ENCODE measurements at places on chromosomes 5 and 9.

DNA sequence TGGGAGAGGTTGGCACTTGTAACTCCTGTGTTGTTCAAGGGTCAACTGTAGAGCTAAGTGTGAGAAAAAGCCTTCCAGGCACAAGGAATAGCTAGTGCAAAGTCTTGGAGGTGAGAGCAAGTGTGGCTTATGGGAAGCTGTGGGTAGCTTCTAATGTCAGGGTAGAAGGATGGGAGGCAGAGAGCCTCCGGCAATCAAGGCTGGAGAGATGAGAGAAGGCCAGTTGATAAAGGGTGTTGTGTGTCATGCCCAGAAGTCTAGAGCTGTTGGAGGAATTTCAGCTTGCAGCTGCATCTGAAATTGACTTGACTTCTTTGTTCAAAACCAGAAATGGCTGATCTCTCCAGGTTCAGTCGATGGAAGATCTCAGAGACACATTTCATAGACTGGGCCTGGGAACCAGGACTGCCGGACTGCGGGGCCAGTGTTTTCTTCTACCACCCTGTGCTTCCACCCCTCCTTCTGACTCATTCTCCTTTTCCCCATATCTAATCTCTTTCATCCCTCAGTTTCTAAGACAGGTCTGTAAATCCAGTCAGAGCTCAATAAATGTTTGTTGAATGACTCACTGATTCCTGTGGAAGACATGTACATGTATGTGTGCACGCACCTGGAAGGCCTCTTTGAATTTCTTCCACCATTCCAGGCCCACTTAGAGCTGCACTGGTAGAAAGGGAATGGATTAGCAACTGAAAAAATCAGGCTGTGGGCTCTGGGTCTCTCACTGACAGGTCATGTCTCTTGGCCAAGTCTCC lies 67.8 kb upstream of the KLF4 start:
- DNase-seq = no peak

DNA sequence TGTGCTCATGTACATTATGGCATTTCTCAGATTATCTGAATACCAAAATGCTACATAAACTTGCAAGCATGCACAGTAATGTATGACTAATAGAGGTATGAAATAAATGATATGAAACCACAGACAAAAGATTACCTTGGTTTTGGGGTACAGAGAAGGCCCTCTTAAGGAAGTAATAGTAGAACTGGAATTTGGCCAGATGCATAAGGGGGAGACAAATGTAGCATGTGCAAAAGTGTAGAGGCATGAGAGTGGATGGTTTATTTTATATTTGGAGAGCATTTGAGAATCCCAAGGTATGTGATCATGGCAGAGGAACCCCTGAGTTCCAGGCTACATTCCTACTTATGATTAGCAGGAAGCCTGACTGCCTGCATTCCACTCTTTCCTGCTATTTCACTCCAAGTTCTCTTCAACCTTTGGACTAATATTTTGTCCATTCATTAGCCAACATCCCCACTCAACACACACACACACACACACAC lies 74.2 kb downstream of the MAMDC2 start:
- peak; percentile 43 for DNase-seq

GRCh38 chr9:11319538-11319937 lies 706.7 kb upstream of the PTPRD start:
- DNase-seq = no peak

- no peak for DNase-seq
Observed at GRCh38 chr5:68817632-68818031, 276.2 kb upstream of the SLC30A5 start.

DNA sequence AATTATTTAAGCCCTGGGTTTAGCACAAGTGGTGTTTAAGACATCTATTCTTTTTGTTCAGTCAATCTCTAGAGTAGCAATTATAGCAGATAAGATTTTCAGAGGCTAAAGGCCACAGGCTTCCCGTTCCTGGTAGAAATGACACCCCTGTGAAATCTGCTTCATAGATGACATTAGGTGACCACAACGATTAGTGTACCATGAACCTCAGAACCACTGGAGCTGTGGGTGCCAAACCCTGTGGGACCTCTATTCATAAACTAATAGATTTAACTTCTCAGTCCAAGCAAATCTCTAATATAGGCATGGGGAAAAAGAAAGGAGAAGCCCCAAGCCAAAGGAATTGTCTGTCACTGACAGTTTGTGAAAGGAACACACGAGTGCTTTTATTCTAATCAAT lies 207.4 kb downstream of the ARRDC3 start:
- DNase-seq = no peak

GRCh38 chr9:115590011-115590410 lies 472.1 kb upstream of the TNC start:
- peak; percentile 67 for DNase-seq

DNA sequence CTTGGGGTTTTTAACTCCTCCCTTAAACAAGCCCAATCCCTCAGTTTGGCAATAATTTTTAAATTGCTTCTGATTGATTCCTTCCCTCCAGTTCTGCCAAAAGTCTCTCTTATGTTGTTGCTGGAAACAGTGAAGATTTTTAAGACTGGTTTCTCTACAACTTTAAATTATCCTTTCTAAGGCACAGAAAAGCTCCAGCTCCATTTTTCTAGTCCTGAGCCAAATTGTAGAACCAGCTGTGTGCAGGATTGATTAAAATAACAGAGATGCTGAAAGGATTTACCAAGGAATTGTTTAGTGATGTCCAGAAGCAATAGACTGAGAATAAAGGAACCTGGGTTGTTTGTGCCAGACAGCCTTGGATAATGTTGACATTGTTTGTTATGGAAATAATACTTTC lies 111.3 kb downstream of the NUDT12 start:
- DNase-seq = no peak

DNA sequence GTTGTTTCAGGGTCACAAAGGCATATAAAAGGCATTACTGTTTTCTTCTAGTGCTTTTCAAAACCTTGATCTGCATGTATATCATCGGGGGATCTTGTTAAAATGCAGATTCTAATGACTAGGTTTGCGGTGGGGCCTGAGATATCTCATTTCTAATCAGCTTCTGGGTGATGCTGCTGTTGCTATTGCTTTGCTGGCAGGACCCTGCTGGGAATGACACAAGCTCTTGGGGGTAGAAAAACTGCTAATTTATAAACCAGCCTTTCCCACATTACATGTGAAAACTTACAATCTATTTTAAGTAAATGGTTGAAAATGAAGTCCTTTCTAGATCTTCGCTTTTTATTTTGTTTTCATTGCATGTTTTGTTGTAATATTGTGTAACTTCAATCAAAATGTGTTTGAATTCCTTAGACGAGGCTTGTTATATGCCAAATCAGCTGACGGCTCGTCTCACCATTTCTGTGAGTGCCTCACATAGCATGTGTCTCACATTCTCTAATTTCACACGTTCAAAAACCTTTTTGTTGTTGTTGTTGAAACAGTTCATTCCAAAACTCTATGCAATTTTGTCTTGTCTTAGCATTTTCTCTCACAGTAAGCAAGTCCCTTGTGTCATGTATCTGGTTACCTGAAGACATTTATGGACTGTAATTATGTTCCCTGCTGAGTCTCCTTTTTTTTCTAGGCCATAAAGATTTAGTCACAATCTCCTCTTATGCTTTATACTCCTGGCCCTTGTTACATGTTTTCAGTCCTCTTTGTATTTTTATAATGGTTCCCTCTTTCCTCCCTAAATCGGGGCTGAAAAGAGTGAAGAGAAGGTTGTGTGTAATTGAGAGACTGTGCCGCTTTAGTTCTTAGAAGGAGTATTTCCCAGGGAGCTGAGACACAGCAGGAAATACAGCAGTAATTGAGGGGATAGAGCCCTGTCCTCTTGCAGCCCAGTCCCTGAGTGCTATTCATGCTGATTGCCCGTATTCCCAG lies 521.0 kb upstream of the SEMA6A start:
- DNase-seq = no peak

- DNase-seq = no peak
Observed at GRCh38 chr5:31573494-31574142, 41.5 kb downstream of the C5orf22 start.

DNA sequence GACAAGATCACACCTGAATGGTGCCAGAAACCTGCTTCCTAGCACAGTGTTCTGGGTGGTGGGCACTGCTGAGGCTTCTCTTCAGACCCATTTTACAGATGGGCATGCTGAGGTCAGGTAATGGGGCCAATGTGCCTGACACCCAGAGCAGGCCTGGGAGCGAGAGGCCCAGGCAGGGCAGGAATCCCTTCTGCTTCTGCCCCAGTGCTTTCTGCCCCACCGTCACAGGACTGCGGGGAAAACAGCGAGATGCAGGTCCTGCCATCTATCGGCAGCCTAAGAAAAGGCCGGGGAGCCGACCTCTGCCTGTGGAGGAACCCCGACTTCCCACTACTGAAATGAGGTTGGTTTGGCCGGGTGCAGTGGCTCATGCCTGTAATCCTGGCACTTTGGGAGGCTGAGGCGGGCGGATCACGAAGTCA lies 22.8 kb upstream of the RNU6ATAC start:
- no peak for DNase-seq

DNA sequence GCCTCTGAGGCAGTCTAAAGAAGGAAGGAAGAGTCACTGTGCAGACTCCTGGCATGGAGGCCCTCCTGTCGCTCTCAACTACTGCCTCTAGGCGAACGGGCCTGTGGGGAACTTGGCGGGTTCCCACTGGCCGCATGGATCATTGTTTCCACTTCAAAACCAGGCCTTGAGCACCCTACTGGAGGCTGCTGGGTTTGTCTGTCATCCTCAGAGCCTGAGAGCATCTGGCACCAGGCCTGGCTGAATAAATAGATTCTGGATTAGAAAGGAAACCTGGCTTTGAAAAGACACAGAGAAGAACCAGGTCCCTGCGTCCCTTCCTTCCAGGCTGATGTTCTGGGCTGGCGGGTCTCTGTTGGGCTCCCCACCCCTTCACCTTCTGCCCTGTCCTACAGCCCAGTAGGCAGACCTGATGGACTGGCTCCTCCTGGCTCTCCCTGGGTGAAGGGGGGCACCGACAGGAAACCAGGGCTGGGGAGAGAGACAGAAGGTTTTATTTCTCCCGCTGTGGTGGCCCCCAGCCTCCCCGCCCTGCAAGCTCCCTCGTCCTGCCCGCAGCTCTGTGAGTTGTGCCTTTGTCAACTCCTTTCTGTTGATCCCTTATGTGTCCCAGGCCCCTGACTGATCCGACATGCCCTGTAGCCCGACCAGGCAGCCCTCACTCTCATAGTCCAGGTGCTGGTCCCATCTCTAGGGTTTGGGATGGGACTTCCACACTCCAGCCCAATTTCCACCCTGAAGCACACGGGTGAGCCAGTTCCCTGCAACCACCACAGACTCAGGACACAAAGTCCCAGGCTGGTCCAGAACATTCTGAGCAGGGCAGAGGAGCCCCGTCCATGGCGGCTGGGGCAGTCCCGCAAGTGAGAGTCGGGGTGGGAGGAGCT lies 50.1 kb downstream of the ADAMTS2 start:
- peak; percentile 85 for DNase-seq

DNA sequence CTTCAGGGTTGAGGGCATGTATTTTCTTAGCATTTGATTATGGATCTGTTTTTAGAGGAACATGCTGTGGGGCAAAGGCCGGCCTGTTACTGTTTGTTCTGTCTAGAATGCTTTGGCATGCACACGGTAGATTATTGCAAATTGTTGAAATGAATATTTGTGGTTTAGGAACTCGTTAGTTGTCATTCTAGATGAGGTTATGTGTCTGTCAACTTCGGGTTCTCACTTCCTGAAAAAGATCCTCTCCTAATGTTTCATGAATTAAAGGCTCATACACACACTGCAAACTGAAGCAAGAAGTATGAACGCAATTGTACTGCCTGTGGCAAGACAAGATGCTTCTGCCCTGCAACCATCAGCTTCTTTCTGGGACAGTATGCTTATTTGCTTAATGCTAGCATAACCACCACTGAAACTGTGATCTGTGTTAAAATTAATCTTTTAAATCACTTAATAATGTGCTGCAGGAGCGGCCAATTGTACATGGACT lies 99.6 kb downstream of the BASP1 start:
- DNase-seq = peak; percentile 42

DNA sequence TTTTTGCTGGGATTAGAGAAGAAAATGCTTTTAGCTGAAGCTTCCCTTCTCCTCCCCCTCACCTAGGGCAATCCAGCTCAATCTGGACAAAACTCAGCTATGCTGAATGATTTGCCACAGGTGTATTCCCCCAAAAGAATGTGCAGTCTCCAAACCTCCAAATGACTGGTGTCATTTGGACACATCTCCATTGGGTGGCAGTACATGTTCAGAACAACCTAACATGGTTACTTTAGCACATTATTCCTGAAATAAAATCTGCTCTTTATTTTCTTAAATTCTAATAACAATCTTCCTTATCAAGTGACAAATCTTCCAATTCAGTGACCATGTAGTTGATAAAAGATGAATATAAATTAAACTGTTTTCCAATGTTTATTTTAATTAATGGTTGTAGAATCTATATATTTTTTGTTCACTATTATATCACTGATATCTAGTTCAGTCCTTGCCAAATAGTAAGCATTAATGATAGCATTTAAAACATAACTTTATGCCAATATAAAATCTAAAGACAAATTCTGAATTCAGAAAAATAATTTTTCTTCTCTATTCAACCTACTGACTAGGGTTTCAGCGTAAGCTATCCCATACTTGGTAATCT lies 61.3 kb upstream of the MOCS2 start:
- peak; percentile 60 for DNase-seq

DNA sequence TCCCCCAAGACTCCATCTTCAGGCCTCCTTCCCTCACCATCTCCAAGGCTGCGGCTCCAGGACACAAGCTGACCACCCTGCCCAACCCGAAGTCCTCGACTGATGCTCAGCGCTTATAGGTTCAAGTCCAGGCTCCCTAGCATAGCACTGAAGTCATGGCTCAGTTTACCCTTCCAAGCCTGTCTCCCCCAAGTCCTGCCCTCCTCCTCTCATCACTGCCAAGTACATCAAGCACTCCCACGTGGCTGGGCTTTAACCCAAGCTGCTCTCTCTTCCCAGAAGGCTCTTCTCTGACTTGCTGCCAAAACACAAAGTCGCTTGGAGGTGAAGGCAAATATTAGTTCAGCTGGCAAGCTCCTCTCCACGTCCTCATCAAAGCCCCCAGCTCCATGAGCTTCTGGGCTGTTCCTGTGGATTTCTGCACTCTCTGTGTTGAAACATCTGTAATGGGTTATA lies 22.1 kb upstream of the MARCHF6 start:
- no peak for DNase-seq

DNA sequence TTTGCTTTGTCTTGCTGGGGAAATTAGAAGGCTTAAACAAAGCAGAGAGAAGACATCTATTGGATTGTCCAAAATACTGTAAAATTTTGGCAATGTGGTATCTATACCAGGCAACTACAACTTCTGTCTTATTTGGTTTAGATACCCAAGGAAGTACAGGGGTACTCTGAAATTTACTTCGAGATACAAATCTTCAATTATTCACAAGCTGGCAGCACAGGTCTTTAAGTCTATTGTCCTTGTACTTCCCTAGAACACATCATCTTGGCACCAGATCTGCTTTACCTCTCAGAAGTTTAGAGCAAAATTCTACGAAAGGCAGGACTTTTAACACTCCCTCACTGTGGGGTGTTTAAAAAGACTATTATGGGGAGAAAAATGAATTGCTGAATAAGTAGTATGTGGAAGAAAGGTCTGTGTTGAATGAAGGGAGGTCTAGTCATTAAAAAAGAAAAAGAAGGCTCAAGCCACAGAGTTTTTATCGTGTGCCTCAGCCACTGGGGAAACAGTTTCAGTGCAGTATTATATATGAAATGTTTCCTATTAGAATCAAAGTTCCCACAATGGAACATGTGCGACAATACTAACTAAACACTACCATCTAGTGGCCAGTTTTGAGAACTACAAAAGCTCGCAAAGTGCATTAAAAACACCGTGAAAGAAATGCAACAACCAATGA lies 93.7 kb downstream of the PDE4D start:
- DNase-seq = peak; percentile 44
